Common myeloid progenitor, CD34-positive (primary cell): ENCODE measurements at places on chromosomes 3 and 15.
A peak's percentile ranks its signal among the peaks of the same experiment; 100 is the strongest.

- DNase-seq, result no peak
Measured at GRCh38 chr3:100455841-100456550, 36.4 kb upstream of the TMEM45A start.

DNA sequence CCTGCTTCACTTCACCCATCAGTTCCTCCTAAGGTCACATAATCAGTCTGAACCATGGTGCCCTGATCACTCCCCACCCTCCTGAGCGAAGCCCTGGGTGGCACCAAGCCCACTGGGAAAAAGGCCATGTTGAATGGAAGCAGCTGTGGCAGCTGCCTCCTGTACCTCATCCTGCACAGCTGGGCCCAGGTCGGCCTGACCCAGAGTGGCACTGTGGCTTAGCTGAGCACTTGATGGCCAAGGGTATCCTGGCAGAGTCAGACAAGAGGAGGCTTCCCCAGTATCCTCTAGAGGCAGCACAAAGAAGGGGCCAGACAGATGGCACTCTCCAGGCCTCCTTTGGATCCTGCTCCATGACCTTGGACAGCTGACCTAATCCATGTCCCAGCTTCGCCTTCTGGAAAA lies 68.4 kb downstream of the TLE3 start:
- DNase-seq, result no peak

- DNase-seq, result no peak
Measured at GRCh38 chr15:76073554-76073953, 13.8 kb downstream of the TMEM266 start.

GRCh38 chr3:33047842-33048834 lies 48.8 kb downstream of the GLB1 start:
- DNase-seq, result no peak

- peak; percentile 87 for DNase-seq
Measured at GRCh38 chr3:52705688-52706686, at the start of the genes GLT8D1 and SPCS1. Gene GLT8D1, minus strand, starts transcription at chr3:52705791. Its CDS starts 5,331 bp downstream, at chr3:52700460. Gene SPCS1, plus strand, starts transcription at chr3:52706106. Its CDS starts 141 bp downstream, at chr3:52706247.

DNA sequence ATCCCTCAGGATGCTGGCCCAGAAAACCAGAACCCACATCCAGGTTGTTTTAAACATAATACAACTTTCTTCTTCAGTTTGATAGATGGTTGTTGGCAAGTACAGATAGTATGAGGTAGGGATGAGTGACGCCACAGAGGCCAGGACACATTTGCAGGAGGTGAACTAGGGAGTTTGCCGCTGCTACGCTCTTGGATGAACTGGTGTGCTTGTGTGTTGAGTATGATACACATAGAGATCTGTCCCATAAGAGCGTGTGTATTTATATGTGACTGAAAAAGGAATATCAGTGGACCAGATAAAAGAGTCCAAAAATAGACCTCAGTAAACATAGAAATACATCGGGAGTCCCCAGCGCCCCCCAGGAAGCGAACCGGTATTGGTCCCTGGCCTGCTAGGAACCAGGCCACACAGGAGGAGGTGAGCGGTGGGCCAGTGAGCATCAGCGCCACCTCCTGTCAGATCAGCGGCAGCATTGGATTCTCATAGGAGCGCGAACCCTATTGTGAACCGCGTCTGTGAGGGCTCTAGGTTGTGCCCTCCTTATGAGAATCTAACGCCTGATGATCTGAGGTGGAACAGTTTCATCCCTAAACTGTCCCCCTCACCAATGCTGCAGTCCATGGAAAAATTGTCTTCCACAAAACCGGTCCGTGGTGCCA lies 98.1 kb downstream of the LRRK1 start:
- no peak for DNase-seq

DNA sequence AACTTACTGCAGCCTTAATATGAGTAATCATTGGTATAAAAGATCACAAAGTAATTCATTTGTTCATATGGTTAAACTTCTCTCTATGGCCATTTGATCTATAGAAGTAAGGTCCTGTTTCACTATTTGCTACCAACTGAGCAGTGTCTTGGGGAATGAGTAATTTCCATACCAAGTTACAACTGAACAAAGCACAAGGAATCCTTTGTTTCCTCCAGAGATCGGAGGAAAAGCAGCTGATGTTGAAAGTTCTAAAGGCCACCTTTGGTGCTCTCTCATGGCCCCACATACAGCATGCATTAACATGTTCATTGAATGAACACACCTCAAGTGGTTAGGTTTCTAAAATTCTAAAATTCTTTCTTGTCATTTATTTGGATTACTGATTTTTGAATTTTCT lies 7.1 kb upstream of the CNTN3 start:
- DNase-seq, result no peak

DNA sequence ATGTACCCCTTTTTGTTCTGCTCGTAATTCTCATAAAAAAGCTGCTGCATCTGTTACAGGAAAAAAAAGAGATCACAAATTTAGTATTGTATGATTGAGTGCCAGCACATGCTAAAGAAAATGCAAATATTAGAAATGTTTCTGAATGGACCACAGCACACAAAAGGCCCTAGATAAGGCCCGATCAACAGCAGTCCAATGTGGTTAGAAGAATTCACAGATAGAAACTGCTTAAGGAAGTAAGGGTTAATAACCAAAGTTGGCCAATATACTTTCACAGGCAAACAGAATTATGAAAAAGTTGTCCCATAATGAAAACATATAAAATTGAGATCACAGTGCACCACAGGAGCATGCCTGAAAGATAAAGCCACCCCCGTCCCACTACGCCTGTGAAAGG lies 72.9 kb downstream of the CHSY1 start:
- no peak for DNase-seq
